ENCODE measurements at places on chromosomes 3 and 15.

GRCh38 chr3:124796477-124796876 is 66.2 kb downstream of the UMPS start:
- DNase-seq: no peak

- no peak for DNase-seq
Observed at GRCh38 chr15:39538936-39539335, 41.9 kb upstream of the THBS1 start.

- no peak for DNase-seq
Observed at GRCh38 chr15:50018491-50018890, 100.5 kb downstream of the ATP8B4 start.

- no peak for DNase-seq
Observed at GRCh38 chr3:129106320-129106719, 15.3 kb downstream of the RAB43 start.

DNA sequence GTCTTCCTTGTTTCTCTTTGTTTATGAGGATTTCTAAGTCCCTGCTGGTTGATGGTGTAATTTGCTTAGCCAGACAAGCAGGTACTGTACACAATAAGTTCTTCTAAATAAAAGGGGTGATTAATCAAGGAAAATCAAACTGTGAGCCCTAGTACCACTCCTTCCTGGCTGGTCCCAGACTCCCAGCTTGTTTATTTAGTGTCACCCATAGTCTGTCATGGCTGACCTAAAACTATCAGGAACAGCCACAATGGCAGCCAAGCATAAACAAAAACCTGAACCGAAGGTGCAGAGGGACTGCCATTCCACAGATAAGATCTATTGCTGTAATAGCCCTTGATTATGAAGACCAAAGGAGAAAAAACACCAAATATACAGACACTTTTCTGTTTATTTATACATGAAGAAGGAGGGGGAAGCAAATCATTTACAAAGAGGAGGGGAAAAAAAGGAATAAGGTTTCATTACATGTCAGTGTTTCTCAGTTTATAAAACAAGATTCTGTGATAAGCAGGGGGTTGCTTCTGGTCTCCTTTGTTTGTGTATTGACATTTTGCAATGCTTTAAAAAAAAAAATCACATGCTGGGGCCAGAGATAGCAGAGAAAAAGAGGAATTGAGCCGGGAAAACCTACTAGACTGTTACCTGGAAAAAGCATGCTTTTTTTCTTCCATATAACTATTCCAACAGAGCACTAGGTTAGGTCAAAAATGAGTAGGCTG is 182.4 kb upstream of the DPH6 start:
- DNase-seq: no peak

- no peak for DNase-seq
Observed at GRCh38 chr3:69821133-69821532, 81.9 kb downstream of the MITF start.

DNA sequence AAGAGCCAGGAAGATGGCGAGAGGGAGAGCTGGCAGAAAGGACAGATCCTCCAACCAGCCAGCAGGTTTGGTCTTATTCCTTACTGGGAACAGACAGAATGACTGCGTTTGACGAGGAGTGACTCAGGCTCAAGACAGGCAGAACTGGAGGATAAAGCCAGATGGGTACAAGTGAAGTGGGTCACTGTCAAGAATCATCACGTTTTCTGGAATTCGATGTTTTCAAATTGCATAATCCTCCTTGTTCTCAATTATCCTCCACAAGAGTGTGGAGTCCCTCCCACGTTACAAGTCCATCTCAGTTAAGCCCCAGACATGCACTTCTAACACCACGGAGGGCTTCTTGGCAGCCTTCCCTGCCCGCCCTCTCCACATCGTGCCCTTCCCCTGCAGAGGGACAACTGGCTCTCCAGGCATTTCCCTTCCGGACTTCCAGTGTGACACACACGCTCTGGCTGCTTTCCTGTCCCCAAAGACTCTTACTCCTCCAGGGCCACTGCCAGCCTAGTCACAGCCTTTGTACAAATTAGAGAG is 183.1 kb downstream of the CHST2 start:
- DNase-seq: no peak

DNA sequence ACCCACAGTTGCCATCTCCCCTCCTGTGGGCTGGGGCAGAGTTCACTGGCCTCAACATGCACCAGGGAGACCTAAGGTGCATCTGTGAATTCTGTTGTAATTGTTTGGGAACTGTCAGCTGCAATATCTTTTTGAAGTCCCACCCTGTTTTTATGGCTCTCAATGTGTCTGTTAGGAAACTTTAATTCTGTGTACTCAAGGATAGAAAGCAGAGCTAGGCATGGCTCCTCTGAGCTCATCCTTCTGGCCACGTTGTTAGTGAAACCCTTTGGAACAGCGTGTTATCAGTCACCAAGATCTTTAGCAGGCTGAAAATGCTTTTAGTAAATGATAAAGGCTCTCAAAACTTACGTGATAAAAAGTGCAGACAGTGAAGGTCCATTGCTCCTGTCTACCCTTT is 33.6 kb upstream of the MTMR10 start:
- no peak for DNase-seq

GRCh38 chr3:45690336-45691035 is 1.3 kb downstream of the SACM1L start:
- no peak for DNase-seq

DNA sequence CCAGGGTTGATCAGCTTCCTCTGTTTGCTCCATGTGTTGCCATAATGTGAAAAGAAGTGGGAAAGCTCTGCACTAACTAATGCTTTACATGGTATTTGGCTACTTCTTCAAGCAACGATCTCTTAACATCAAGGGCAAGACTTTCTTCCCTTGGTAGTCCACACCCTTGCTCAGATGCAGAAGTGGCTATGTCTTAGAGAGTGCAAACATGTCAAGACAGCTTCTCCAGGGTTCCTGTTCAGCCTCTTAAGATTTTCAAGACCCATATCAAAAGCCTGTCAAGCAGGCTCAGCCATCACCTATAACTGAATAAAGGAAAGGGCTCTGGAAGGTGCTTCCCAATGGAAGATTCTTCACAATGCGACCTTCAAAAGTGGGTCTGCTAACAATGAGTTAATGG is 64.8 kb upstream of the CSTA start:
- no peak for DNase-seq

Data from activated CD8-positive, alpha-beta memory T cell treated with anti-CD3 and anti-CD28 coated beads for 48 hours (primary cell).